ENCODE measurements at places on chromosomes 6 and 20.

- no peak for DNase-seq
These were observed 35.6 kb downstream of the B4GALT5 start for GRCh38 chr20:49677777-49678758.

GRCh38 chr6:11767978-11768756 is 10.4 kb downstream of the ADTRP start:
- no peak for DNase-seq

DNA sequence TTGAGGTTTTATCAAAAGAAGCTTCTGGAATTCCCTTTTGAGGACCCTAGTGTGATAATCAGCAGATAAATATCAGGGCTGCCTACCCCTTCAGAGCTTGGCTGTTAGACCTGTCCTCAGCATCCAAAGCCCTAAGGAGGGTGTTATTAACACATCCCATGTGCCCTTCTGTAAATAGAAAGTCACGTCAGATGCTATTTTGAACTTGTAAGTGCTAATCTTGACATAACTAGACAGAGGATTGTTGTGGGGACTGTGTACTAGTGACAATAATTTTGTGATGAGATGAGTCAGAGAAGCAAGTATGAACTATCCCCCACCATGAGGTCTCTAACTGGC is 4.9 kb upstream of the LAMA4 start:
- no peak for DNase-seq

- DNase-seq, result no peak
These were observed 185.1 kb upstream of the SULF2 start for GRCh38 chr20:47970282-47970903.

- DNase-seq, result no peak
These were observed 89.8 kb downstream of the TOX2 start for GRCh38 chr20:44004306-44004915.

DNA sequence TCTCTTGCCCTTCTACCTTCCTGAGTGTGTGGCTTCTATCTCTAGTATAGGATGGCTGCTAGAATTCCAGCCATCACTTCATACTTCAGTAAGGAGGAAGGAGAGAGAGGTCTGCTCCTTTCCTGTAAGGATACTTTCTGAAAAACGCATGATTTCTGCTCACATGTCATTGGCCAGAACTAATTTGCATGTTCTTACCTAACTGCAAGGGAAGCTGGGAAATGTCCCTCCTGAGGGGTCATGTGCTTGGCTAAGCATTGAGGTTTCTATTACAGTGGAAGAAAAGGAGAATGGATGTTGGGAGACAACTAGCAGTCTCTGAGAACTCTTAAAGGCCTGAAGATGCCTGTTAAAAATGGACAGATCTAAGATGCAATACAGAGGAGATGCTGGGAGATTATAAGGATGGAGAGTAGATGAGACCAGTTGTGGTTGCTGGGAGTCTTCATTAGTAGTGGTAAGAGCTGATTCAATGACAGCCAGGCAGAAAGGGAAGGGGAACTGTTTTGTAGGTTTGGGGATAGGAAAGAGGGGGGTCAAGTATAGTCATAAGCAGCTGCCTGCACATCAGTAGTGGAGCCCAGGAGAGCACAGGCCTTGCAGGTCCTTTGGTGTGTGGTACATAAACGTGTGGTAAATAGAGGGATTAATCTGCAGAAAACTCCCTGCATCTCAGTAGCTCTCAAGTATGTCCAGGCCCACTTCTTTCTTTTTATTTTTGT is 20.2 kb downstream of the CDS2 start:
- DNase-seq, result no peak

GRCh38 chr6:34656378-34657036 is 40.1 kb downstream of the ILRUN start:
- DNase-seq, result peak; percentile 22

- no peak for DNase-seq
These were observed 587.5 kb upstream of the ARID1B start for GRCh38 chr6:156189714-156190113.

DNA sequence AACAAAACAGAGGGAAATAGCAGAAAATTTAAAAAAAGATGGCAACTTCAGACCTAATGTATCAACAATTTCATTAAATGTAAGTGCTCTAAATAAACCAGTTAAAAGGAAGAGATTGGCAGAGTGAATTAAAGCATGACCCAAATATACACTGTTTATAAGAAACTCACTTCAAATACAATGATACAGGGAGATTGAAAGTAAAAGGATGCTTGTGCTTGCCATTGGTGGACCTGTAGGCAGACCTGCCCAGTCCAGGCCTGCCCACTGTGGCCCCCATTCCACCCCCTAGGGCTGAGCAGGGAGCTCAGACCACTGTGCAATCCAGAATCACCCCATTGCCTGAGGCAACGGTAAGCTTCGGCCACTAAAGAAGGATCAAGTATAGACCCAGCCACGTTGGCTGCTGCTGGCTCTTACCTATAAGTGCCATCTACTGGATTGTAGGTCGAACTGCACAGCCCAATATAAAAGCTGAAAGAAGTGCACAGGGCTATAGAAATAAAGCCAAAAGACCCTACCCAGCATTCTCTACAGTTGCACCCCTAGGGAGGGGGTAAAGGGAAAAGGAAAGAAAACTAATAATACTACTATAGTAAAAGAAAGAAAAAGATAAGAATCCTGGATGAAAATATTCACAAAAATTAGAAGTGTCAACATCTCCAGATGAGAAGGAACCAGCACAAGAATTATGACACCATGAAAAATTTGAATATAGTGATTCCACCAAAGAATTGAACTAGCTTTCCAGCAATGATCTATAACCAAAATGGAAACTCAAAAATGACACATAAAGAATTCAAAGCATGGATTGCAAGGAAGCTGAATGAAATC is 36.1 kb downstream of the PSMB1 start:
- DNase-seq, result peak; percentile 27

DNA sequence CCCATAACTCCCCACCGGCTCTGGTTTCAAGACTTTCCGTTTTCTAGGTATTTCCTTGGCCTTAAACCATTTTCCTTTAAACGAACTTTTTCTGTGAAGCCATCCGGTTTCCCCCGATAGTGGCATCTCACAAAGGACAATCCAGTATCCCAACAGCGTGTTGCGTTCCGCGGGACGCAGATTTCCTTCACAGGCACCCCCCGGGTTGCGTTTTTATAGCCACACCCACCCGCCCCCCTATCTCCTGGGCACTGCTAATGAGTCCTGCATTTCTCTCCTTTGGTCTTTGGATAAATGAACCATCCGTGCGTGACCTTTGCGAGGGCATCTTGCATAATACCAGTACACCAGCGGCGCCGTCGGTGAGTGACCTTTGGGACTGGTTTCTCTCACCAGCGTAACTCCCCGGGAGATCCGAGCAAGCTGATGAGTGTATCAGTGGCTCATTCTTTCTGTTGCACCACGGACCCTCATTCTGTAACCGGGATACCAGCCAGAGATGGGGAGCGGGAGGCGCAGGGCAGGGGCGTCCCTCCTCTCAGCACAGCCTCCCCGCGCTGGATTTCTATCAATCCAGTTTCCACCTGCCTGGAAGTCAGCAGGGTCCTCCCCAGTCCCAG is 586 bp upstream of the NQO2 start:
- DNase-seq, result no peak

DNA sequence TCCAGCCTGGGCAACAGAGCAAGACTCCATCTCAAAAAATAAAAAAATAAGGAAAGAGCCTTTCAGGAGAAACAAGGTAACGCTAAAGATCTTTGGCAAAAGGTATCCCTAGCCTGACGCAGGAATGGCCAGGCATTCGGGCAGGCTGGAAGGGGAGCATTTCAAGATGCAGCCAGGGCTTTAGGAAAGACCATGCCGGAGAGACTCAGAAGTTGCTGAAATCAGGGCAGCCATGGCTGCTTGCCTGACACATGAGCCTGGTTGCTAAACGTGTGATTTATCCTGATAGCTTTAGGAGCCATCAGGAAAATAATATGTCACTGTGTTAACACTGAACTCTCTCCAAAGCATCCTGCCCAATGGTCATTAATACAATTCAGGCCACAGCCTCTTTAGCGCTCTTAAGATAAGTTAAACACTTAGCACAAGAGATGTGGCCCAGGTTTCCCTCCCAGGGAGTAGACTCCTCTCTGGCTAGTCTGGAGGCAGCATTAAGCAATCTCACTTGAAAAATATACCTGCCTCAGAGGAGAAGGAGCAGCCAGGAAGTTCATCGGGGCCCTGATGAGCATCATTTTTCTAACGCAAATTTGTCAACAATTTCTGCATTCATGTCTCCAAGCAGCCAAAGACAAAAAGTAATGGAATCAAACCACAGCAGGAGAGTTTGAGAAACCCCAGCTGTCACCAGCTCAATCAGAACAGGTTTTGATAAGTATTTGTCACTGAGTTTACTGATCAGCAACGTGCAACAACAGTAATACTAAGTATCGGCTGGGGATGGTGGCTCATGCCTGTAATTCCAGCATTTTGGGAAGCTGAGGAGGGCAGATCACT is 200.0 kb downstream of the ZMYND8 start:
- DNase-seq, result no peak

DNA sequence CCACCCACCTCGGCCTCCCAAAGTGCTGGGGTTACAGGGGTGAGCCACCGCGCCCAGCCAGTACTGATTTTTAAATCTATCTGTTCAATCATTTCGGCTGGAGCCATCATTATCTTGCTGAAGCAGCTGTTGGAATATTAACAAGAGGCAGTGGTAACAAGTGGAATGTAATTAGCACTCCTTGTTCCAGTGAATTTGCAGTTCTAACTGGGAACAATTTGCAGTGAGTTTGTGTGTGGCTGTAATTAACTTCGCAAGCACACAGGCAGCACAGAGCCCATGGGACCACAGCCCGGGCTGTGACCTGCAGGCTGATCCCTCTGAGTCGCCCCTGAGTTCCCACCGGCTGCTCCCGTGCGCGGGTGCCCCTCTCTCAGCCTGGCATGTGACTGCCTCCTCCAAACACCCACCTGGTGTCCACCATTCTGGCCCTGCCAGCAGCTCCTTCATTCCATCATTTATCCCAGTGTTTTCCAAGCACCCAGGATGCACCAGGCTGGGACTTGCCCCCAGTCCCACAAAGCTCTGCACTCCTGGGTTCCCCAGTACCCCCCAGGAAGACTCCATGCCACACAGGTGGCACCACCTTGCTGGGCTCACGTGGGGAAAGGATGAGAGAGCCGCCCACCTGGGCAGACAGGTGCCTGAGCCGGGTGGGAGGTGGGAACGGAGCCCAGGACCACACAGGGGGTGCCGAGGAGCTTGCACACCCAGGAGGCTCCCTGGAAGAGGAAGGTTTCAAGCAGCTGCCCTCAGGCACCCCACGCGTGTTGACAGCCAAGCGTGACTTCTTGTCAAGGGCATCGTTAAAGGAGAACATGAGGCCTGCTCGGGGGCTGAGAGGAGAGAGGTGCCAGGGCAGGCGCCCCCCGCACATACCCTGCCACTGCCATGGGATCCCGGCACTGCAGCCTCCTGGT is 75.2 kb downstream of the YTHDF1 start:
- DNase-seq, result no peak

DNA sequence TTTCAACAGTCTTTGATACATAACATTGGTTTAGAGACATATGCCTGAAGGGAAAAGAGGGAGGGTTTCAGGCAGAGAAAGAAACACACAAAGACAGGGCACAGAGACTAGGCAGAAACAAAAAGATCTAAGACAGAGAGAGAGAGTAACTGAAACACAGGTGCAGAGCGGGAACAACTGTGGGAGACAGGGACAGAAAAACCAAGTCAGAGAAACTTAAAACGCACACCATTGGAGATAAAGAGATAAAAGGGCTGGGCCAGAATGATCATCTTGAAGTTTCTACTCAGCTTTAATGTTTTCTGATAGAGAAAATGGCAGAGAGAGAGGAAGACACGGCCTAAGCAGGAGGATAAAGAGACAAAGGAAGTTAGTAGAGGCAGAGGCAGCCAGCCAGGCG is 11.8 kb downstream of the UNC5CL start:
- DNase-seq, result no peak

- no peak for DNase-seq
These were observed 139.8 kb downstream of the KHDC1L start for GRCh38 chr6:73085443-73085871.

- DNase-seq, result no peak
These were observed 90.3 kb downstream of the BCAS1 start for GRCh38 chr20:53980031-53980465.

DNA sequence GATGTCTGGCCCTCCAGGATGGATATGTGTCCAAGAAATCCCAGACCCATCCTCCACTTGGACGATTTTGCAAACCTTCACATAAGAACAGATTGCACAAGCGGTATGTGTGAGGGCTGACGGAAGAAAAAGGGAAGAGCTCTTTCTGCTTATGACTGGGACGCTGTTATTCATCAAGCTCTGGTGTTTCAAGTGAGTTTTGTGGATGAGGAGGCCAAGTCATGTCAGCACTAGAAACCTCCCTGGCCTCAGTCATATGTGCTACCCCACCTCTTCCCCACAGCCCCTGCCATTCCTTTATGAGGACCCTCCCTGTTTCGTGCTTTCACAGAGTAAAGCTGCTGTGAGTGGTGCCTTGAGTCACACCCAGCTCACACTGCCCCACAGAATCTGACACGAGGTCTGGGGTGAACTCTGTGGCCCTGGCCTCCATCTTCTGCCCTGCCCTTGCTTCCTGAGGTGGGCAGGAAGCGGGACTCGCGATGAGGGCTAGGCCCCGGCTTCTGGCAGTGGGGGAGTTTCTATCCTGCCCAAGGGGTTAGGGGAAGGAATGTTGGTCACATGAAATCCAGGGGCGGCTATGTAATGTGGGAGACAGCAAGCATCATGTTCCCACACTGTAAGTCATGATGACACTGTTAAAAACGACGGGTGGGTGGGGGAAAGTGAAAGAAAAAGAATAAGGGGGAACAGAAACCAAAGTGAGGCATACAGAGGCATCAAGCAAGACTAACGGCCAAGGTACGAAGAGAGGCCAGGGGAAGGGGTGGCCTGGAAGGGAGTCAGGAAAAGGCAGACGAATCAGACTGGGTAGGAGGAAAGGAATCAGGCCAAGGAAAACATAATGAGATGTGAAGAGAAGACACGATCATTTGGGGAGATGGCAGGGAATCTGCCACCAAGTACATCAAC is 78.1 kb downstream of the PRDM1 start:
- peak; percentile 52 for DNase-seq

DNA sequence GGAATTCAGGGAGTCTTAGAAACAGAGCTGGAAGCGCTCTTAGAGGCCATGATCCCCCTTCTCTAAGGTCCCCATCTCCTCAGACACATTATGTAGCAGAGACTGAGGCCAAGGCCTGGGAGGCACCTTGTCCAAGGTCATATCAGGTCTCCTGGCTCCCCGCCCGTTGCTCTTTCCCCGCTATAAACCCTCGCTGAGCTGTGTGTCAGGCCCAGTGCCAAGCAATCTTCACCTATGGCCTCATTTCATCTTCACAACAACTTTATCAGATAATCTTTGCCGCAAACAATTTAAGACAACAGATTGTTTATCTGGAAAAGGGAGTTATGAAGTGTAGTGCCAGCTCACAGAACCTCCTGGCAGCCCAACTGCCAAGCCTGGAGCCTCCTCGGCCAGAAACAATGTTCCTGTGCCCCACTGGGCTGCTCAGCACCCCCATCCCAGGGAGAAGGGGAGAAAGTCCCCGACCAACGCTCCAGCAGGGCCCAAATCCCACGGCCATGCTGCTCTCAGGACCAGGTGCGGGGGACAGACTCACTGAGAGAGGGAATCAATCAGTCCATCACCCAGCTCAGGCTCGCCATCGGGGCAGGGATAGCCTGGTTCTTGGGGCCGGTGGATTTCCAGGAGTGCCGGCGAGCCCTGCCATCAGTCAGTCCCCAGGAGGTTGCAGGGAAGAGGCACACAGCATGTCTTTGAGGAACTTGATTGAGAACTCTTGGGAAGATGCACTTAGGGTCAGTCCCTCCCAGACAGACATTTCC is 16.9 kb upstream of the FANCE start:
- DNase-seq, result no peak
